ENCODE measurements at places on chromosomes 6 and 20.

DNA sequence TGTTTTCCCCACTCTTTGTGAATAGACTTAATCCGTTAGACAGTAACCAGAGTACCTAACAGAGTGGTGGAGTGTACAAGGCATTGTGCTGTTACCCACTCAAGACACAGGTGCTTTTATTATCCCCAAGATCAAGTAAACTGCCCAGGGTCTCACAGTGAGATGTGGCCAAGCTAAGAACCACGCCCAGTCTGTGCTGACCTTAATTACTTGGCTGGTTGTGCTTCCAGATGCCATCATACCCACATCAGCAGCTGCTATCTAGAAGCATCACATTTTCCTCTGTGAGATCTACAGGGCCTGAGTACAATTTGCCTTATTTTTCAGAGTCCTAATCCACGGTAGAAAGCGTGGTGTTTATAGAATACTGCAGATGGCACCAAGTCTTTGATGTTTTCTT, 70.3 kb downstream of the GFRA4 start:
- no peak for DNase-seq

DNA sequence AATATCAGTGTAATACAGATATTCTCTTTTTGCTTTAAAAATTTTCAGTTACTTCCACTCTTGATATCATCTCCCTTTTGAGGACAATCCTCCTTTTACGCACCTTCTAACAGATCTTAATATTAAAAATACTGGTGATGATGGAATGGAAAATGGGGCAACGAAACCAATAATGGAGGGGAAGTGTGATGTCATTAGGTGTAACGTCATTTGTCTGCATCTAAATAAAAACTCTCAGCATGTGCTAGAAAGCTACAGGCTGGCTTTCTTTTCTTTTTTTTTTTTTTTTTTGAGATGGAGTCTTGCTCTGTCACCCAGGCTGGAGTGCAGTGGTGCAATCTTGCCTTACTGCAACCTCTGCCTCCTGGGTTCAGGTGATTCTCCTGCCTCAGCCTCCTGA, 66.5 kb downstream of the IYD start:
- no peak for DNase-seq

DNA sequence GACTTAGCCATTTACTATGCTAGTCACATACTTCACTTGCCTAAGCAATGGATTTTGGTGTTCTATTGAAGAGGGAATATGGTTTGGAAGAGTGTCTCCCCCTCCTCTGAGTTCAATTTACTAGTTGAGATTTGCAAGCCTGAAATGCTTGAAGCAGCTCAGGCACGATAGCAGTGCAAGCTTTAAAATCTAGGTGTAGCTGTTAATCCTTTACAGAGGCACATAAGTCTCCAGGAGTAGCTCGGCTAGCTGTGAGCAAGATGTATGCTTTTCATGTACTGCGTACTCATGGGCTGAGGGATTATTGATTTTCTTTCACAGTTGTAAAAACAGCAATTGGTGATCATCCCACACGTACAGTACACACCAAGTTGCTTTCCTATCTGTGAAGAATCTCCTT, 726 bp downstream of the FLRT3 start:
- DNase-seq, result peak; percentile 2

GRCh38 chr20:49658508-49658907, 55.2 kb downstream of the B4GALT5 start:
- no peak for DNase-seq

- DNase-seq, result no peak
Measured at GRCh38 chr6:90346729-90347128, 50.1 kb upstream of the BACH2 start.

DNA sequence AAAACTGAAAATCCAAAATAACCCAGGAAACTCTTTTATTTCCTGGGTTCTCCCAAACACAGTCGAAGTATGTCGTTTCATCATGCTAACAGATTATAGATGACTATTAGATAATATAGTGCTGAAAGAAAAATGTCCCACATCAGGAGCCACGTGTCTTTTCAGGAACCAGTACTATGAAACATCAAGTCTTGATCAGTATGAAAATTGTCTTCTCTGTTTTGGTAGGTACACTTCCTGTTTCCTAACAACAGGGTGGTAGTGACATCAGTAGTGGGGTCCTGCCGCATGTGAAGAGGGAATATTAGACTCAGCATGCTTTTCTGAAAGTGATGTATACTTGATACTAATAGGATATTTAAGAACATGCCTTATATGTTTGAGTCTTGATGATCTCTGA, 136.7 kb downstream of the HIVEP1 start:
- DNase-seq, result no peak

DNA sequence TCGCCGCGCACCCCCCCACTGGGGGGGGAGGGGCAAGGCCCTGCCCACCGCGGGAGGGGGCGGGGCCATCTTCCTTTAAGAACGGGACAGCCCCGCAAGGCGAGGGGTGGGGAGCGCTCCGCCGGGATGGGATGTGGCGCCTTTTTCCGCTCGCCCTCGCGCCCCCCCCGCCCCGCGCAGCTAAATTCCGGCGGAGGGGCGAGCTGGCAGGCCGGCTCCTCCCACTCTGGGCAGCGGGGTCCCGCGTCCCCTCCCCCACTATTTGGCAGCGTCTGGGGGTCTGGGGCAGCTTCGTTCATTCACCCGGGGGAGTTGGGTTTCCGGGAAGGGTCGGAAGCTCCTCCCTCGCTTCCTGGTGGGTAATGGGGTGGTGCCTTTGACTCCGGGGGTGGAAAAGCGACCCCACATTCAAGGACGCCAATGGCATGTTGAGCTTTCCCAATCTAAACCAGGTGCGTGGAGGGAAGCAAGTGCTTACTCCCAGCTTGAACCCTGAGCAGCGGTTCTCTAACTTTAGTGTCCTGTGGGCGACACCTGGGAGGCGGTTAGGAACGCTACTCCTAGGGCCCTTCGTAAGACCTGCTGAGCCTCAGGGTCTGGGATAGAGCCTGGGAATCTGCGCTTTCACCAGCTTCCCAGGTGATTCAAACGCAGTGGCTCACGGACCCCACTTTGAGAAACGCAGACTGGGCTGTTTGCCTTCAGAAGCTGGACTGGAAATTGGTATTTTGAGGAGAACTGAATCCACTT, 927 bp downstream of the ASXL1 start:
- DNase-seq, result peak; percentile 22

- no peak for DNase-seq
Measured at GRCh38 chr6:36755435-36756348, 58.1 kb downstream of the RAB44 start.

DNA sequence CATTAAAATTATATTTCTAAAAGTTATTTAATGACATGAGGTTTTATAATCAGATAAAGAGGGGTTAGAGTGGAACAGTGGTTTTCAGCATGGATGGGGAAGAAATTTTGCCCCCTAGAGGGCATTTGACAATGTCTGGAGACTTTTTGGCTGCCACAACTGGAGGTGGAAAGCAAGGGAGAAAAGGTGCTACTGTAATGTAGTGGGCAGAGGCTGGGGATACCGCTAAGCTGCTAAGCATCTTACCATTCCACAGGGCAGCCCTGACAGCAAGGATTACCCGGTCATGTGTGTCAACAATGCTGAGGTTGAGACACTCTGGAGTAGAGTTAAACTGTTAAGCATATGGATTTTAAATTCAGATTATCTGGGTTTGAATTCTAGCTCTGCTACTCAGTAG, 52.9 kb upstream of the FABP7 start:
- DNase-seq, result no peak

- DNase-seq, result no peak
Measured at GRCh38 chr6:169082817-169083507, 170.7 kb downstream of the THBS2 start.

- no peak for DNase-seq
Measured at GRCh38 chr6:37777272-37777834, 42.2 kb upstream of the ZFAND3 start.

DNA sequence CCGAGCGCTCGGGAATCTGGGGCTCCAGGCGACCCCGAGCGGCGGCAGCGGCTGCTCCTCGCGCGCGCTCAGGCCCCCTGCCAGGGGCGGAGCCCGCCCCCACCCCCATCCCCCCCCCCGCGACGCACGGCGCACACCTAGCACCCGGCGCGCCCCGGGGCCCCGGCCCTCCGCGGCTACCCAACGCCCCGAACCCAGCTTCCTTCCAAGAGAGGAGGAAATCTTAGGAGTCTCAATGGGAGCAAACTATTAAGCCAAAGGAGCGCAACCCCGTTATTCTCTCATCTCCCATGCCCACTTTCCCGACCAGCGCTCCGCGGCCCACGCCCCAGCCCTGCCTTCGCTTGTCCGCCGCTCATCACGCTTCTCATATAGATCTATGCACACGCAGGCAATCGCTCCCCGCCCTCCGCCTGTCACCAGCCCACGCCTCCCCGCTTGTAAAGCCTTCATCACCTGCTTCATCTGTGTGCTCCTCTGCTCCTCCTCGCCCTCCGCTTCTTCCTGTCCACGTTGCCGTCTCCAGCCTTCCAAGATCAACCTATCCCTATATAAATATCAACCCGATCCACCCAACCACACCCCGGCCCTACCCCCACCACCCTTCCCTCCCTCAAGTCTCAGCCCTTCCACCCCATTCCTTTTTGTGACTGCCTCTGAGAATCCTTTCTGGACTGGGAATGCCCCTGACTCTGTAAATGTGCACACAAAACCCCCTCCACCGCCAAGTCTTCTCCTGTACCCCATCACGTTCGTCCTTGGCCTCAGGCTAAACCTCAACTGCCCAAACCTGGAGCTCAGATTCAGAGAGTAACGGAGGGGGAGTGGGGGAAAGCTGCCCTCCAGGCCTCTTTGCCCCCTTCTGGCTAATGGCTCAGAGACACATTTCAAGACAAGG, at the start of gene DLK2:
DLK2 (minus strand) TSS at position 18 of the 898 bp plus-strand sequence. CDS start 723 bp downstream, outside the sequence.
- DNase-seq, result no peak

- no peak for DNase-seq
Measured at GRCh38 chr6:34540222-34540621, 15.9 kb downstream of the SPDEF start.

GRCh38 chr6:93300661-93301060, 118.7 kb downstream of the EPHA7 start:
- DNase-seq, result peak; percentile 3

Data from HS-5 (cell line).